ENCODE measurements at places on chromosomes 3 and 15. TPM values are rescaled to one million over a fixed set of nuclear protein-coding genes. Genes with fewer than 3 reads are reported as not detected.

- no peak for DNase-seq
These were observed 230.9 kb downstream of the NSUN3 start for GRCh38 chr3:94293793-94294195.

DNA sequence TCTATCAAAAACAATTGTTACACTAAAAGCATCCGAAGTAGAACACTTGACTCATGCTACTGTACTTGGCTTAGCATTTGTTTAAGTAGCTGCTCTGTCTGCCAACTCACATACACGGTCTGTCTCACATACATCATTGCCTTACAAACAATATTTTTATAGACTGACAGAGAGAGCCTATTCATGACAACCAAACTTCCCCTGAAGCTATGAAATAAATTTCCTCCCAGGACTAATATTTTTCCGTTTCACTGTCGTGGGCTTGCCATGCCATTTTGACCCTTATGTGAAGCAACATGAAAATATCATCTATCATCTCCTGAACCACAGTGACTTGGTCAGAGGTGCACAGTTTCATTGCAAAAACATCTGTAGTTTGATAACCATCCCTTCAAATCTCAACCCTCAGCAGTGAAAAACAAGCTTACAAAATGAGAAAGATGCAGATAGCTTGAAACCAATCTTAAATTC, 66.5 kb upstream of the PYGO1 start:
- DNase-seq = no peak

DNA sequence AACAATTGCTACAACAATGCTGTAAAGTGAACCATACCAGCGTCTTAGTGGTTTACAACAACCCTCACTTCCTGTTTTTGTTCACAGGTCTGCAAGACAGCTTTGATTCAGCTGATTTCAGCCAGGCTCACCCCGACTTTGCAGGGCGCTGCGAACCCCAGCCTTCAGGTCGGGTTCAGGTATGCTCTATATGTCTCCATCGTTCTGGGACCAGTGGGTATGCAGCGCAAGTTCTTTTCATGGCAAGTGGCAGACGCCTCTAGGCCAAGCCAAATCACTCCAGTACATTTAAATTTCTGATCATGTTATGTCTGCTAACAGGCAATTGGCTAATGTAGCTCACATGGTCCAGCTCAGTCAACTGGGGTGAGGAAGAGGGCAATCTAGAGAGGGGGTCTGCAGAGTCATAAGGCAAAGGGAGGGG, 52.4 kb upstream of the RGMA start:
- no peak for DNase-seq

GRCh38 chr3:12149029-12149428, 9.7 kb downstream of the TIMP4 start:
- DNase-seq = no peak

GRCh38 chr15:27865323-27865922, 233.7 kb downstream of the OCA2 start:
- DNase-seq = no peak

- DNase-seq = peak; percentile 14
These were observed 139.5 kb upstream of the RBMS3 start for GRCh38 chr3:29141197-29141917.

DNA sequence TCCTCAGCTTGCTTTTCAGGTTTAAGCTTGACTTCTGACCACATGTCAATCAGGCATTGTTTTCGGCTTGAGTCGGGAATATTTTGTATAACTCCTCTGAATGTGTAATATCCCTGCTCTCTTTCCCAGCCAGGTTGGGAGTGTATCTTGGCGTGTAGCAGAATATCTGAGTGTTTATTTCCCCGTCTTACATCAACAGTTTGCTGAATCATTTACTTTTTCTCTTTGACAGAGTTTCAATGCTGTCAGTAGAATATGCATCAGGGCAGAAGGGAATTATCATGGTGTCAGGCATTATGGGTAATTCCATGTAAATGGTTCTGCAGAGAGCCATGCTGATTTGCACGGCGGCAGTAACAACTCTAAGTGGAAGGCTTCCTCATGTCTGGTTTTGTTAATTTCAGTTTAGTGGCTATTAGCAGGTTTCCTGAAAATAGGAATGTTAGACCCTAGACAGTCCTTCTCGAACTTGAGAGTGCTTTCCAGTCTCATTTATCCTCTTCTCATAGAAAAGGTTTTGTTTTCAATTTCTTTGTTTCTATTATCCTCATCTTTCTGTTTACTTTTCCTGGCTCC, 566.3 kb downstream of the AGBL1 start:
- DNase-seq = no peak

DNA sequence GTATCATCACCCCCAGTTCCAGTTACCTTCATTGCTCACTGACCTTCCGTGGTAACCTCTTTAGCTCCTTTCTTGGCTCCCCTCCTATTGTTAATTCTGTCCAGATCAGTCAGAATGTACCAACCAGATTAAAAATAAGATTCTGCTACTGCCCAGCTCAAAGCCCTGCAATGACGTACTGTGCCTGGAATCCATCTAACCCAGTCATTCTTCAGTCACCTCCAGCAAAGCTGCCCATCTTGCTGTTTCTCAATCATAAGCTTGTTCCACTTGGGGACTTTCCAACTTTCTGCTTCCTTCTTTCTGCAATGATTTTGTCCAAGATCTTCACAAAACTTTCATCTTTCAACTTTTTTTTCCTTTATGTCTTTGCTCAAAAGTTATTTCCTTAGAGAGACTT, 512.0 kb upstream of the ZNF385D start:
- no peak for DNase-seq

DNA sequence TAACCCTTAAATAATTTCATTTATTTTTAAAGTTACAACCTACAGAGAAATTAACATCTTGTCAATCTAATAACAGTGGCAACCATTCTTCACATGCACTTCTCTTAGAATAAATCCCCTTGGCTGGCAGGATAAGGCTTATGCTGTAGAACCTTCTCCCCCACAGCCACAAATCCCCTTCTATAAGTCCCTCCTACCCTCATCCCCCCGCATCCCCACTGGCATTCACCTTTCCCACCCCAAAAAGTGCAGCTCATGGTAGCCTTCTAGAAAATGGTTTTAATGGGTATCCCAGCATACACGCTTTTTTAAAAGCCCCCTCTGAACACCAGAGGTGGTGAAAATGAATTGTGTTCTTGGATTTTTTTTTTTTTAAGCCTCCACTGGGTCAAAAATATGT, 49.2 kb downstream of the CAPN7 start:
- DNase-seq = no peak

- no peak for DNase-seq
These were observed 1.1 kb downstream of the TM6SF1 start for GRCh38 chr15:83108266-83109219.

GRCh38 chr3:48748754-48749153, 31.7 kb upstream of the IP6K2 start:
- DNase-seq = no peak

- DNase-seq = peak; percentile 56
These were observed 23.2 kb upstream of the VILL start for GRCh38 chr3:37967260-37967881.

- no peak for DNase-seq
These were observed 48.6 kb downstream of the FOXL2 start for GRCh38 chr3:138898301-138898700.

DNA sequence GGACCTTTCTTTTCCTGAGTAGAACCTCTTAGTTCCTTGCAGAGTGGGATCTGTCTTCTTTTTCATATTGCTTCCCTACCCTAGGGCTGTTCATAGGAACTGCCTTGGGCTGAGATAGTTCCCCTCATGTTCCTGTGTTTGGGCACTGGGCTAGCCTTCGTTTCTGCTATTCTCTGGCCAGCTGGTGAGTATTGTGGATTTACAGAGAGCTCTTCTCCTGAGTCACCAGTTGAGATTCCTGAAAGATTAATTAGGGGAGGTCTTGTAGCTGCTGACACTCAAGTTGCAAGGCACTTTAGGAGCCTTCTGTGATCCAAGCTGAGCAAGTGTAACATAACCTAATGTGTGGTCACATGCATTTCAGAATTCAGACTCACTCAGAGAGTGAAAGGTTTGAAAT, 30.7 kb downstream of the CHD2 start:
- DNase-seq = no peak

- DNase-seq = peak; percentile 20
These were observed 57.6 kb upstream of the SLCO2A1 start for GRCh38 chr3:134087060-134087974.

GRCh38 chr3:109685084-109686079, 348.0 kb upstream of the DPPA4 start:
- peak; percentile 54 for DNase-seq

GRCh38 chr3:107268469-107268868, 108.8 kb upstream of the CCDC54 start:
- no peak for DNase-seq

GRCh38 chr3:178849199-178849910, 222.3 kb downstream of the ZMAT3 start:
- no peak for DNase-seq

- no peak for DNase-seq
These were observed 24.1 kb upstream of the BBX start for GRCh38 chr3:107498646-107499045.

DNA sequence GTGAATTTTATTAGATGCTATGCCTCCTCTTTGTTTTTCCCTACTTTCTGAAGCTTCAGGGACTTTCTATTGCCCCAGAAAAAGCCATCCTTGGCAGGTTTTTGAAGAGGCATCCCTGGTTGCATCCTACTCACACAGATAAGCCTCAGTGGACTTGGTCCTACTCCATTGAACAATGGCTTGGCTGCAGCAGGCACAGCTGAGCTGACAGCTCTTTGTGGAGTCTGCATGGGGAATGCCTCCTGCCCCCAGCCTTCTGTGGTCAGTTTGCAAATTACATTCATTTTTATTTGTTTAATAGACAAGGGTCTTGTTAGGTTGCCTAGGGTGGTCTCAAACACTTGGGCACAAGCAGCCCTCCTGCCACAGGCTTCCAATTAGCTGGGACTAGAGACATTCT, 69.7 kb downstream of the NPAP1 start:
- no peak for DNase-seq

GRCh38 chr3:56131974-56132590, 336.2 kb downstream of the ERC2 start:
- DNase-seq = peak; percentile 83

DNA sequence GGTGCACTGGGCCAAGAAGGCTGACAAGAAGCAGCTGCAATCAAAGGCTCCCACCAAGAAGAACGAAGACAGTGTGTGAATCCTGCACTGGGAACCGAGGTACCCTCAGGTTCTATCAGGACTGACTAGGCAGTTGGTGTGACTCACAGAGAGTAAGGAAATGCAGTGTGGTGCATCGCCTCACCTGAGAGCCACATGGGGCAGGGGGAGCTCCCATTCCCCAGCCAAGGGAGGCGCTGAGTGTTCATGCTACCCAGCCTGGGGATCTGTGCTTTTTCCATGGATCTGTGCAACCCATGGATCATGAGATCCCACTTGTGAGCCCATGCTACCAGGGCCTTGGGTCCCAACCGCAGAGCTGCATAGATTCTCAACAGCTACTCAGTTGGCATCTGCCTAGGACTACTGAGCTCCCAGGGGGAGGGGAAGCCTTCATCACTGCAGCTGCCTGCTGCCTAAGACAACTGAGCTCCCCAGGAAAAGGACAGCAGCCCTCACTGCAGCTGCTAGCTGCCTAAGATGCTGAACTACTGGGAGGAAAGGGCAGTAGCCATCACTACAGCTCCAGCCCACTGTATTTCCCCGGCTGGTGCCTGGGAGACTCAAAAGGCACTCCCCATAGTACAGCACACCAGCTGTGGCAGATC, 6.9 kb upstream of the PLSCR2 start:
- DNase-seq = no peak

GRCh38 chr3:183548262-183548769, 7.2 kb downstream of the KLHL6 start:
- peak; percentile 46 for DNase-seq

- DNase-seq = no peak
These were observed 31.9 kb upstream of the ATP13A3 start for GRCh38 chr3:194518652-194519051.

GRCh38 chr3:137105277-137105977, 147.6 kb downstream of the IL20RB start:
- DNase-seq = no peak

DNA sequence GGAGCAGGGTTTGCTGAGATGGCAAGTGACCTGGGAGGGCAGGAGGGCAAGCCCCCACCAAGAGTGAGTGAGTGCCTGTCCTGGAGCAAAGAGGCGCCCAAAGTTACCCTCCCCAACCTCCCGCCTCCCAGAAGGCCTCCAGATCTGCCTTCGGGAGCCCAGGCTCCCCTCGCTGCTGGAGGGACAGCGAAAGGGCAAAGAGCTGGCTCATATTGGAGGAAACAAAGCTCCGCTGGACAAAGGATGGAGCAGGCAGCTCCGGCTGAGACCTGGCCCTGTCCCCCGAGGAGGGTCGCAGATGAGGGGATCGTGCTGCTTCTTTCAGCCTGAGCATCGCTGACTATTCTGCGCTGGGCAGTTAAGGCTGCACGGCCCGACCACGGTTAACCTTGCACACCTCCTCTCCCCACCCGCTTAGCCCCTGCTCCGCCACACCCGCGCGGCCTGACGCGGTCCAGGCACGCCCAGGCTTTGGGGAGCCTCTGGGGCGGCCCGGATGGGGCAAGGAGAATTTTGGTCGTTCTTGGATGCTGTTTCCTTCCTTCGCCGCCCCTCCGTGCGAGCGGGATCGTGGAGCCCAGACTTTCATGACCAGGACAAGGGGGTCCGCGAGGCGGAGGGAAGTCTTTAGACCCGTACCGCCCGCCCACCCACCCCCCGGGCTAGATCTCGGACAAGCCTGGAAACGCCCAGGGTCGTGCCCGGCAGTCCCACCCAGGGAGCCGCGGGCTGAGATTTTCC, 651 bp downstream of the PLCD1 start:
- no peak for DNase-seq

GRCh38 chr3:5644773-5645670, 457.5 kb downstream of the EDEM1 start:
- DNase-seq = no peak

- no peak for DNase-seq
These were observed 613.8 kb downstream of the DIPK2A start for GRCh38 chr3:144585408-144585807.

SEMA3B gene
- total RNA-seq = 2.6 TPM

HCN4 gene
- total RNA-seq = not detected

SYNPR gene
- total RNA-seq = not detected

JMJD7 gene
- 9.4 TPM for total RNA-seq

CHRM5 gene
- total RNA-seq = not detected

MUC20 gene
- not detected for total RNA-seq

SCN11A gene
- not detected for total RNA-seq

CPEB1 gene
- total RNA-seq = 0.37 TPM

HACL1 gene
- 7.5 TPM for total RNA-seq

CAMP gene
- not detected for total RNA-seq

TMC3 gene
- total RNA-seq = not detected

DUOXA2 gene
- total RNA-seq = not detected

C3orf49 gene
- total RNA-seq = not detected

IL5RA gene
- total RNA-seq = not detected

DOCK3 gene
- 0.29 TPM for total RNA-seq

RTP2 gene
- total RNA-seq = not detected

ALCAM gene
- total RNA-seq = 93.7 TPM

SQOR gene
- 4.7 TPM for total RNA-seq

EHHADH gene
- total RNA-seq = 3.1 TPM

FAM81A gene
- 2.8 TPM for total RNA-seq
